ENCODE measurements at places on chromosomes 5 and 9. TPM values are rescaled to one million over a fixed set of nuclear protein-coding genes. Genes with fewer than 3 reads are reported as not detected.

Gene MSX2
- polyA plus RNA-seq, result 0.27 TPM

Gene LRRC19
- not detected for polyA plus RNA-seq

Gene GPR150
- 2.1 TPM for polyA plus RNA-seq

Gene CDO1
- 19.7 TPM for polyA plus RNA-seq

Gene NEUROG1
- not detected for polyA plus RNA-seq

Gene SOHLH1
- polyA plus RNA-seq, result not detected

Gene IZUMO3
- polyA plus RNA-seq, result not detected

Data from pancreas (tissue), 10 donors.